ENCODE measurements at places on chromosomes 6 and 20. TPM values are rescaled to one million over a fixed set of nuclear protein-coding genes. Genes with fewer than 3 reads are reported as not detected.

DNA sequence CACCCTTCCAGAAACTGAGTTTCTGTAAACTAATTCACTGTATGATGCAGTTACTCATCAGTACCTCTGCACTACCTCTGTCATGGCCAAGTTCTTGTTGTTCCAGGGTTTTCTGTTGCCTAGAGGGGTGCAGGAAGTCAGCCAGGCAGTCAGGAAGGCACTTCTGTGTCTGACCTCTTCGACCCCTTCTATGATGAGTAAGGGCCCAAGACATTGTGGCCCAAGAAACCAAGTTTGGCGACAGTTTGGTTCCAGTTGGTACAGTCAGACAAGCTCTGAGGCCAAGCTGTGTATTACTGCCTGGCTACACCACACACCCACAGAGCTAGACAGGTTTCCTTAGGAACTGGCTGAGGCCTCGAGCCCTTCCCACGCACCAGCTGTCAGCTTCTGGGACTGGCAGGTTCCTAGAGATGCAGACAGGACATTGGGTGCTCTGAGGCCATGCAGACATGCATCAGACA is 41.2 kb downstream of the TRAF3IP2 start:
- DNase-seq, result no peak

DNA sequence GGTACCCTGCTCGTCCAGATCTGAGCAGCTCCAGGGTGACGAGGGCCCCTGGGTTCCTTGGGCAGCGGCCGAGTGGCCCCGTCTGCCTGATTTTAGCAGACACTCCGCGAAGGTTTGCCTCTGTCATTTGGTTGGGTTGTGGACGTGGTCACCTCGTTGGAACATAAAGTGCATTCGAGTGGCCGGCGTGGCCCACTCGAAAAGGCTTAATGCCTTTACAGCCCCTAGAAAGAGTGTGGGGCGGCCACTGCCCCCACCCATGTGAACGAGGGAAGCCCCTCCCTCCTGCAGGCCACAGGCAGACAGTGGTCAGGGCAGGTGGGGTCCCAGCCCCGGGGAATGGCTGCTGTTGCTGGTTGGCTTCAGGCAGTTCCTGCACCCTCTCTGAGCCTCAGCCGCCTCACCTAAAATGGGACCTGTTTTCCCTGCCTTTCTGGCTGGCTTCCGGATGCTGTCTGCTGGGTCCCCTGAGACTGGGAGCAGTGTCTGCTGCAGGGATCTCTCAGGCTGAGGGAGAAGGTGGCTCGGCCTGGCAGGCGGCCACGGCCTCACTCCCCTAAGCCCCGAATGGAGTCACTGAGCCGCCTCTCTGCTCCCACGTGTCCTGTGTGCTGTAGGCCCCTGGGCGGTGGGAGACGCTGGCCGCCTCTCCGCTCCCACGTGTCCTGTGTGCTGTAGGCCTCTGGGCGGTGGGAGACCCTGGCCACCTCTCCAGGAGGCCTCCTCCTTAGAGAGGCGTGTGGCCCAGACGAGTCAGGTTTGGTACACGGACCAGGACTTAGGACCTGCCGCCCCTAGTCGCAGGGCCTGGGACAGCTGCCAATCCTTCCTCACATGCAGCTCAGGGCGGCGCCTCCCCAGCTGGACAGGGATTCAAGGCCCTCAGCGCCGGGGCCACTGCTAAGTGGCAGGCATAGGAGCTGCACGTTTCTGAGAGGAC is 233.0 kb downstream of the ERMARD start:
- DNase-seq, result no peak

DNA sequence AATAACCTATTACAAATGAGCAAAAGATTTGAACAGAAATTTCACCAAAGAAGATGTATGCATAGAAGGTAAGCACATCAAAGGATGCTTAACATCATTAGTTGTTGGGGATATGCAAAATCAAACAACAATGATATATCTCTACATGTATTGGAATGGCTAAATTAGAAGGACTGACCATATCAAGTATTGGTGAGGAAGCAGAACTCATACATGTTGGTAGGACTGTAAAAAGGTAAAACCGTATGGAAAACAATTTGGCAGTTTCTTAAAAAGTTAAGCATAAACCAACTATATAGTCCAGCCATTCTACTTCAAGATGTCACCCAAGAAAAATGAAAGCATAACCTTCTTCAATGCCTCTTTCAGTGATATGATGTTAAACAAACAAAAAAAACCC is 114.0 kb downstream of the MYB start:
- DNase-seq, result no peak

DNA sequence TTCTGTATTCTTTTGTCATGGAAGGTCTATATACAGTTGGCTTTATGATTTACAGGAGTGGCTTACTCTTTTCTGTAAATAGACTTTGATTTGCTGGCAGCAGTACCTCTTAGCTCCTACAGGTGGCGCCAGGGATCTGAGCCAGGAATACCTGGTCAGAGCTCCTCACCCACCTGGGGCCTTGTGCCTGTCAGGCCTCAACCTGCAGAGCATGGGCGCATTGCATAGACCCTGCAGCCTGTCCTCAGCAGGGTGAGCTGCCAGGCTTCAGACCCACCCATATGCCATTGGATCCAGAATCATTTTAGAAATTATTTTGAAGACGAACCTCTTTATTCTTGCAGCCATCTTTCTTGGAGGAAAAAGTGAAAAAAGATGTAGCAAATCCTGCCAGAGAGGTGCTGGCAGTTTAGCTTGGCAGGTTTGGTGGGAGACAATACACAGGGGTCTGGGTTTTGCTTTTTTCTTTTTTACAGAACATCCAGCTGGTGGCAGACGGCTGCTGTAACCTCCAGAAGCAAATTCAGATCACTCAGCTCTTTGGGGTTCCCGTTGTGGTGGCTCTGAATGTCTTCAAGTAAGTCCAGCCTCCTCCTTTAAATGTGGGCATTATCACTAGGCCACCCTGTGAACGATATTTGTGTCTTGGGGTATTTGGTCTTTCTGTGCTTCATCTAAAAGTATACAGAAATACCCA is 149.1 kb downstream of the MTHFD1L start:
- peak; percentile 73 for DNase-seq

- DNase-seq, result no peak
Measured at GRCh38 chr20:22226849-22227700, 357.3 kb downstream of the FOXA2 start.

- DNase-seq, result no peak
Measured at GRCh38 chr6:16950302-16950701, 151.5 kb upstream of the STMND1 start.

GRCh38 chr20:4800676-4801449 is 79.2 kb downstream of the PRND start:
- no peak for DNase-seq

- DNase-seq, result no peak
Measured at GRCh38 chr20:7497985-7498384, 442.3 kb downstream of the HAO1 start.

- DNase-seq, result no peak
Measured at GRCh38 chr6:87297119-87297518, 25.3 kb upstream of the SMIM8 start.

DNA sequence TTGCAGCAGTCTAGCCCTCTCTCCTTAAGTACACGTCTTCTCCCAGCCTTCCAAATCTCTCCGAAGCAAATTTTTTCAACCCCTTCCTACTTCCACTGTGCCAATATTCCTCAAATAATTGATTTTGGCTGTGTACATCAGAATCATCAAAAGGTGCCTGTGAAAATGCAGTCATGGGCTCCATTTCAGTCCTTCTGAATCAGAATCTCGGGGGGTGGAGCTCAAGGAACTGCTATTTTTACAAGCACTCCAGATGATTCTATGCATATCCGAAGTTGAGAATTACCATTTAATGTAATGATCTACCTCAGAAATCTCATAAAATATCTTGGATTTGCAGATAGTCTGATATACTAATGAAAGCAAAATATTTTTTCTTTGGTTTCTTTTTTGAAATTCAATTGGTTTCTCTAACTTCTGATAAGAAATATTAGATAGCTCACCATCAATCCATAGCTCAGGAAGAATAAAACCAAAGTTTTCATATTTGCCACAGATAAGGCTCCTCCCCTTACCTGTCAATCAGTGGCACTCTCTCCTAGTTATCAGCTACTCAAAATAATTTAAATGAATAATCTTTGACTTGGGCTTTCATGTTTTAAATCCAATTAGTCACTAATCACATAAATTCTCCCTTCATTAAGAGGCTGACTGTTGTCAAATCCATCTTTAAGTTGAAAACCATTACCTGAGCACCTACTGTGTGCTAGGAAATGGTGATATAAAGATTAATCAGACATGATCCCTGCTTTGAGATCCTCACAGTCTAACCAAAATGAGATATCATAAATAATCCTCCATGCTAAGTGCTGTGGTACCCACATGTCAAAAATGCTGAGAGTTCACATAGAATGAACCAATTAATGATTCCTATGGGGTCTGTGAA is 36.4 kb upstream of the STXBP5 start:
- no peak for DNase-seq

DNA sequence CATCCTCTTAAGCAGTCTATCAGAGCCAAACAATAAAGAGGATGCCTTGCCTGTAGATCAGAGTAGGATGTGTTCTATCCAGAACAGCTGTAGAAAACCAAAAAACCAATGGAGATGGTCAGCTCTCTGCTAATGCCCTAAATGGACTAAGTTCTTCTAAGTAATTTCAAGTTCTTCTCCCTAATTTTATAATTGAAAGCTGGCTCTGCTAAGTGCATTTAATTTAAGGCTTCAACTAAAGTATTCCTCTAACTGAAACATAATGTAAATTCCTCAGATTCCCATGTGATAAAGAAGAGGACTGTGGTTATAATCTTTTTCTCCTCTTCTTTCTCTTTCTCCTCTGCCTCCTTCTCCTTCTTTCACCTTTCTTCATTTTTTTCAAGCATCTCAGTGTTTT is 709.5 kb downstream of the KIF16B start:
- DNase-seq, result no peak

GRCh38 chr6:41215777-41216176 is 12.4 kb upstream of the TREML4 start:
- no peak for DNase-seq

DNA sequence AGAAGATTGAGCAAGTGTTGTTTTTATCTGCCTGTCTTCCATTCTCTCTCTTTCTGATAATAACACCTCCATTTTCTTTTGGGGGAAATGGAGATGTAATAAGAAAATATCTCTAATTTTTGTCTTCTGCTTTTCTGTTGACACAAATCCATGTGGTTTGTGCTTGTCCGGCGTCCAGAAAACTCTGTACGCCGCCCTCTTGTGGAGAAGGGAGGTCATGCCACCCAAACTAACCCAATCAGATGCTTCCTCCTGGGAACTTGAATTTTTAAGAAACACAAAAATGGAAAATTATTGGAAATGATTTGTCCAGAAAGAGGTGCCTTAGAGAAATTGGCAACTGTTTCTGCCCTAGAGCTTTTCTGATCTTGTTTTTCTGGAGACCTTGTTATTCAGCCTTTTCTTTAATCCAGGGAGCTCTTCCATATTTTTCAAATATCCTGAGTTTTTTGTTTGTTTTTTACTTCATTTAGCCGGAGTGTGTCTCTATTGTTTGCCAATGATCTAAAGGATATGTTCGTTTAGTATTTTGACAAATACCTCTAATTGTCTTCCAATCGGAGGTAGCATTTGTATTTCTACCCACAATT is 17.8 kb upstream of the FNDC1 start:
- peak; percentile 50 for DNase-seq

DNA sequence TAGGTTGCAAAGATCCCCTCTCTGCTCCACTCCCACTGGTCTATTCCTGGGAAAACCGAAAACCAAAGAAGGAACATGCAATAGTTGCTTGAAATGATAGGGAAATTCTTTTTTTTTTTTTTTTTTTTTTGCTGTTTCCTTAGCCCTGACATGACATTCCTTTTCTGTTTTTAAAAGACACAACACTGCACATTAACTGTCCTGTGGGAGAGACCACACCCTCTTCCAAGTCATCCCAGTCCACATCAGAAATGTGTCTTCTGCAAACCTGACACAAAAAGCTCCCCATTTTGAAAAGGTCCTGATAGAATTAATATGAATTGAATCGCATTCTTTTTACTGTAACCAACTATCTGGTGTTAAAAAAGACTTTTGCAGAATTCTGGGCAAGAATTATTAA is 43.4 kb upstream of the RIPOR2 start:
- DNase-seq, result no peak

DNA sequence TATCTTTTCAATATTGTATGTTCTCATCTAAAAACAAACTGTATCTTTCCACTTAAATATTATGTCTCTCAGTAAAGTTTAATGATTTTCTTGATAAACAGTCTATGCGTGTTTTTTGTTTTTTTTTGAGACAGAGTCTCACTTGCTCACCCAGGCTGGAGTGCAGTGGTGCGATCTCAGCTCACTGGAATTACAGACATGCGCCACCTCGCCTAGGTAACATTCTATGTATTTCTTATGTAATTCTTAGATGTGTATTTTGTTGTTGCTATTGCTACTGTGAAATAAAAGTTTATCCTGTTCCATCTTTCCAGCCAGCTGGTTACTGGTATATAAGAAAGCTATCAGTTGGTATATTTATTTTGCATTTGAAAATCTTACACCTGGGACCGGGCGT is 29.4 kb downstream of the ABHD12 start:
- DNase-seq, result no peak

DNA sequence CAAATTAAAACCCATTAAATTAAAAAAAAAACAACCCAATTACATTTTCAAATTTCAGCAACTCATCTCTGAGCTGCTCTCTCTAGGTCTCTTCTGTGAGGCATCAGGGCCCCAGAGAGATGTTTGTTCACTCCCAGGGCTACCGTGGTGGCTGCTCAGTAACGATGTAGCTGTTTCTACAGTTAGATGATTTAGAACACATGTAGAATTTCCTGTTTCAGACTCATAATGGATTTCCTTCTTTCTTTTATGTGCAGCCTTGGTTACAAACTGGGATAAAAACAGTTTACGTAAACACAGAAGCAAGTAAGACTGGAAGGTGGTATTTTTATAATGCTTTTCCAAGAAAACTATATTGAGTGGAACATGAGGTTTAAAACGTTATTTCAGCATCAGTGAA is 116.1 kb upstream of the CCN2 start:
- DNase-seq, result no peak

- no peak for DNase-seq
Measured at GRCh38 chr6:37242429-37243052, 15.0 kb upstream of the TBC1D22B start.

GRCh38 chr20:60266177-60266823 is 308.1 kb downstream of the CDH26 start:
- DNase-seq, result no peak

DNA sequence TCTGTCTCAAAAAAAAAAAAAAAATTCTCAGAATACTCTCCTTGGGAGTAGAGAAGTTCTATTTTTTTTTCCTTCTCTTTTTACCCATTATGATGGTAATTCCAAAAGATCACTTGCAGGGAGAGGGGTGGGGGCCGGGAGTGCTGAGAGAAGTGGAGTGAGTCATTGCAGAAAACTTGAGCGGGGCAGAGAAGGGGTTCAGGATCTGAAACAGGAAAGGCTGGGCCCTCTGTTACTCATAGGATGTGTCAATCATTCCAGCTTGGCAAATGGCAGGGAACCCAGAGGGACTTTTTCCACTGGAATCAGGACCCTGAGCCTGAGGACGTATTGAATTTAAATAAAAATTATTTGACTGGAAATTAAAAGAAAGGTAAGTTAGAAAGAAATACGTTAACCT is 111.4 kb upstream of the ARMC2 start:
- DNase-seq, result no peak

Gene SRMS
- total RNA-seq, result not detected

Gene TULP1
- 0.46 TPM for total RNA-seq

Gene OR11A1
- total RNA-seq, result not detected

Gene IL17A
- total RNA-seq, result not detected

Gene PSORS1C2
- total RNA-seq, result not detected

Gene SLC25A27
- 25.9 TPM for total RNA-seq

Gene GNAS-AS1
- 5.8 TPM for total RNA-seq

Gene CST2
- total RNA-seq, result not detected

Gene ENPP5
- 9.1 TPM for total RNA-seq

Gene TRIM40
- total RNA-seq, result not detected

Gene POM121L2
- total RNA-seq, result not detected

Gene FILIP1
- total RNA-seq, result 22.6 TPM

Gene ASIP
- total RNA-seq, result not detected
